ENCODE measurements at places on chromosomes 12 and 14. TPM values are rescaled to one million over a fixed set of nuclear protein-coding genes. Genes with fewer than 3 reads are reported as not detected.

Gene IQSEC3
- total RNA-seq, result not detected

Gene CLEC4D
- not detected for total RNA-seq

Gene FLVCR2
- 1.4 TPM for total RNA-seq

Gene NAA30
- 21.2 TPM for total RNA-seq

Gene HAL
- total RNA-seq, result 0.54 TPM

Gene GLI1
- total RNA-seq, result 0.45 TPM

Gene COCH
- 0.09 TPM for total RNA-seq

Gene DNAJC22
- total RNA-seq, result 2.0 TPM

Gene LRRIQ1
- total RNA-seq, result 0.18 TPM

Gene CMTM5
- total RNA-seq, result not detected

Gene TMTC3
- total RNA-seq, result 37.3 TPM

Gene TMEM260
- 10.8 TPM for total RNA-seq

Gene ITFG2
- 13.4 TPM for total RNA-seq

Gene EPYC
- not detected for total RNA-seq

Gene CCDC197
- not detected for total RNA-seq

Gene RASAL1
- not detected for total RNA-seq

Gene PTGER2
- not detected for total RNA-seq

Gene KCNC2
- total RNA-seq, result not detected

Gene GYS2
- not detected for total RNA-seq

Gene IFI27
- 168 TPM for total RNA-seq

Gene SERPINA3
- 36.9 TPM for total RNA-seq

Gene KRT2
- not detected for total RNA-seq

Gene WNT1
- not detected for total RNA-seq

Gene TIGAR
- total RNA-seq, result 16.8 TPM

Gene CPNE6
- total RNA-seq, result not detected

Gene ZNF891
- 0.54 TPM for total RNA-seq

Gene TEX22
- total RNA-seq, result 0.09 TPM

Gene POTEM
- total RNA-seq, result not detected

Gene LGALS3
- total RNA-seq, result 44.0 TPM

Gene FAIM2
- not detected for total RNA-seq

Gene TOMM20L
- total RNA-seq, result not detected

Gene PLEKHD1
- under 0.01 TPM for total RNA-seq

Gene SLC10A1
- total RNA-seq, result not detected

Gene ADCK1
- total RNA-seq, result 2.9 TPM

Gene LRIG3
- total RNA-seq, result 67.8 TPM

Gene IL22
- not detected for total RNA-seq

Gene STXBP6
- not detected for total RNA-seq

Gene SYT1
- 1.7 TPM for total RNA-seq

Gene IAPP
- total RNA-seq, result not detected

Gene CMA1
- not detected for total RNA-seq

Gene TBX3
- 3.2 TPM for total RNA-seq

Gene CSAD
- total RNA-seq, result 5.2 TPM

Gene CAPS2
- total RNA-seq, result 2.5 TPM

Gene KRT77
- not detected for total RNA-seq

Gene RNF212B
- total RNA-seq, result not detected

Gene TAS2R9
- total RNA-seq, result 0.09 TPM

Gene GPR84
- total RNA-seq, result not detected

Gene HNF1A
- not detected for total RNA-seq

Gene GARIN6
- not detected for total RNA-seq

Gene NOVA1
- total RNA-seq, result 1.9 TPM

Gene ANG
- 2.6 TPM for total RNA-seq

Gene COX8C
- total RNA-seq, result not detected

Gene ANO4
- 0.94 TPM for total RNA-seq

Gene TAS2R30
- total RNA-seq, result 3.0 TPM

Gene CACNA1C
- total RNA-seq, result not detected

Gene CYP46A1
- total RNA-seq, result 0.09 TPM

Gene TMEM119
- under 0.01 TPM for total RNA-seq

Gene BIN2
- not detected for total RNA-seq

Gene RAD51B
- total RNA-seq, result 12.8 TPM

Gene PTPRR
- 3.2 TPM for total RNA-seq
